Natural killer cell treated with Interleukin-12 subunit alpha and Interleukin-12 subunit beta and Interleukin-15 and Interleukin-18, amount 100 ng/mL, for 72 hours (primary cell): ENCODE measurements at places on chromosomes 5 and 9. TPM values are rescaled to one million over a fixed set of nuclear protein-coding genes. Genes with fewer than 3 reads are reported as not detected.
A peak's percentile ranks its signal among the peaks of the same experiment; 100 is the strongest.

GRCh38 chr9:137095664-137096517 lies 9.1 kb downstream of the MAN1B1 start:
- peak overlapping the region; percentile 82 for H3K4me3 ChIP-seq
- H3K27ac ChIP-seq: peak overlapping the region; percentile 83
- H3K27me3 ChIP-seq: no peaks in the 10 kb centered on the region
- H3K4me1 ChIP-seq: peaks cover 17% of the 10 kb centered on the region

DNA sequence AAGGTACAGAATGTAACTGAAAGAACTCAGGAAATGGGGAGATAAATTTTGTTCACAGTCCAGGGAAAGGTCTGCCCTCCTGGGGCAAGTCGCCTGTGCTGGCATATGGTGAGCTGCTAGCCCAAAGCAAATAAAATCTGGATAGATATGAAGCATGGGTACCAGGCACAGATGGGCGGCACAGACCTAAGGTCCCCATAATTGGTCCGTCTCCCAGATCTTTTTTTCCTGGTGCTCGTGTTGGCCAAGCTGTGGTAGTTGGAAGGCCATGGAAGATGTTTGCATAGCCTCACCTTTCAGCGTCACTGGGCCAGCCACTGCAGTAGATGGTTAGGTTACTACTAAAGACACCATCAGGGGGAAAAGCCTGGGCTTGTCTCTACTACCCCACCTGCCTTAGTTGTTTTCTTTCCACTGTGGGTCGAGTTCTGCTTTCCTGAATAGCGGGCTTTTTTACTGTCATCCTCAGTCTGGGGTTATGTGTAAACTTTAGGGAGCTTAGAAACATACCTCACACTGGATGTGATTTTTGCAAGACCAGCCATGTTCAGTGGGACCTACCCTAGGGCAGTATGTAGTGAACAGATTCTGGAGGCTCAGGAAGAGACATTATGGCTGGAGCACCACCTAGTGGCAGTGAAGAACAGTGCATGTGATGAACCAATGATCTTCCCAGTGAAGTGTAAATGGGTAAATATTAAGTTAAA lies 24.2 kb upstream of the GLRX start:
- peaks cover 6% of the 10 kb centered on the region for H3K27me3 ChIP-seq
- H3K27ac ChIP-seq: no peak overlapping the region
- peaks cover 22% of the 10 kb centered on the region for H3K4me1 ChIP-seq
- peak; percentile 75 for DNase-seq
- no peak overlapping the region for H3K4me3 ChIP-seq
- H3K36me3 ChIP-seq: no peaks in the 10 kb centered on the region

DNA sequence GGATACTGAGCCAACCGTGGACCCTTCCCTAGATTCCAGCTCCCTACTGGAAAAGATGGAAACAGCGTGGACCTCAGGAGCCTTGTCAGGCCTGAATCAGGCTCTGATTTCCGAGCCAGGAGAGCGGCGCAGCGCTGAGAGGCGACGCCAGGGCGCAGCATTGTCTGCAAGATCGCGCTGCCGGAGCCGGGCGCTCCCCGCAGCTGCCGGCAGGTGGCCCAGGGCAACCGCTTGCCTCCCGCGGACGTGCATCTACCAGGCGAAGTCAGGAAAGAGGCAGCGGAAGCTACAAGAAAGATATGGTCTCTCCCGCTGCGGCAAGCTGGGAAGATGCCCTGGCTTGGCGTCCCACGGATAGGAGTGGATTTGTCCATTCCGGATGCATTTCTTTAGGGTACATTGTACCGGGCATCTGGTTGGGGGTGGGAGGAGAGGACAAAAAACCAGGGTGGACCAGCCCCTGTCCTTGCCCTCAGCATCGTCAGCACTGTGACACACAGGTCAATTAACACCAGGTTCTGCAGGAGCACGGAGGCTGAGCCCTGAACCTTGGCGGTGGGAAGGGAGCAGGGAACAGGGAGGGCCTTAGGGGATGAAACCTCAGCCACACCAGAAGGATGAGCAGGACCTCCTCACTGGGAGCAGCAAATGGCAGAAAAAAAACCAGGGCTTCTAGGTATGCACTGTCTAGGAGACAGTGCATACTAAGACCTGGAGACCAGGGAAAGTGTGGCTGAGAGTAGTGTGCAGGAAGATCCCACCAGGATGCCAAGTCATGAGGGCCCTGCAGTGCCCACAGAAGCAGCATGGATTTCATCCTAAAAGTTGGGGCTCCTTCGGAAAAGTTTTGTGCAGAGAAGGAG lies 55.9 kb downstream of the SFXN1 start:
- peak; percentile 78 for DNase-seq
- H3K27me3 ChIP-seq: peaks cover 4% of the 10 kb centered on the region
- peaks cover 19% of the 10 kb centered on the region for H3K4me1 ChIP-seq
- H3K4me3 ChIP-seq: no peak overlapping the region
- peaks cover 10% of the 10 kb centered on the region for H3K36me3 ChIP-seq

GRCh38 chr9:38023661-38024035 lies 45.4 kb downstream of the SHB start:
- DNase-seq: no peak
- no peak overlapping the region for H3K4me3 ChIP-seq
- H3K4me1 ChIP-seq: no peaks in the 10 kb centered on the region
- no peaks in the 10 kb centered on the region for H3K27me3 ChIP-seq

NAIP gene
- total RNA-seq: 7.7 TPM

PDE6A gene
- not detected for total RNA-seq

TRIM36 gene
- total RNA-seq: 0.08 TPM

FOXD4L3 gene
- total RNA-seq: not detected

FOXD1 gene
- total RNA-seq: 2.0 TPM

TEK gene
- total RNA-seq: not detected

NCBP1 gene
- 63.5 TPM for total RNA-seq

KCTD16 gene
- total RNA-seq: not detected
